ENCODE measurements at places on chromosomes 2 and 18. TPM values are rescaled to one million over a fixed set of nuclear protein-coding genes. Genes with fewer than 3 reads are reported as not detected.

DNA sequence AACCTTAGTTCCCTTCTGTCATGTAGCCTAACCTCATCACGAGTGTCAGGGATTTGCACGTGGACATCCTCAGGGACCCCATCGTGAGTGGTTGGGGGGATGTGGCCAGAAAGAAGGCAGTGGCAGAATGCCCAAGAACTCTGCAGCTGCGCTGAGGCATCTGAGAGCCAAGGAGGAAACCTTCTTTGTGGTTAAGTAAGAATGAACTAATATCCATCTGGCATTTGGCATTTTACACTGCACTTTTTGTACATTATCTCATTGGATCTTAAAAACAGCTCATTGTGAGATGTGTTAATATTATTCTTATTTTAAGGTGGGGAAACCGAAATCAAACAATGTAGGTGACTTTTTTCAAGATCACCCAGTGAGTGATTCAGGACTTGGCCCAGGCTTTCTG is 32.6 kb upstream of the APCDD1 start:
- DNase-seq = no peak

- no peak for DNase-seq
Observed at GRCh38 chr2:1282552-1282951, 130.7 kb upstream of the TPO start.

DNA sequence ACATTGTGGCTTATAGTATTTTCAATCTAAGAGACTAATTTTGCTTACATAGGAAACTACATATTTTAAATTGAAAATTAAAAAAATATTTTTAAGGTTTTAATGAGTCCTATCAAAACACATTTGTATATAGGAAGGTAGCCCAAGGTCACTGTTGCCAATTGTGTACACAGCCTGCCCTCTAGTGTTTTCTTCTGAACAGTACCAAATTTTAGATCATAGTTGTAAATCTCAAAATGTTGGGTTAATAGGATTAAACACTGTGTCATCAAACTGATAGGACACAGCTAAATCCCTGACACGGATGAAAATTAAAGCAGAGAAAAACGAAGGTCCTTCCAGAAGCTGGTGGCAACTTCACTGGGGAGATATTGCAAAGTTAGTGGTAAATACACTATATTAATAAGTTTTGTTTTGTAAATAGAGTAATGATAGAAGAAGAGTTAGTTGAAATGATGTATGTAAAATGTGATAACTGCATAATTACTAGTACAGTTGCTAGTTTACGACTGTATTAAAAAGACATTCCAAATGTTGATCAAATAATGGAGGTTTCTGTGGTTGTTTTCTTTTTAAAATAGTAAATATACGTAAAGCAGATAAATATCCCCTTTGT is 19.7 kb downstream of the CLUL1 start:
- DNase-seq = peak; percentile 64

DNA sequence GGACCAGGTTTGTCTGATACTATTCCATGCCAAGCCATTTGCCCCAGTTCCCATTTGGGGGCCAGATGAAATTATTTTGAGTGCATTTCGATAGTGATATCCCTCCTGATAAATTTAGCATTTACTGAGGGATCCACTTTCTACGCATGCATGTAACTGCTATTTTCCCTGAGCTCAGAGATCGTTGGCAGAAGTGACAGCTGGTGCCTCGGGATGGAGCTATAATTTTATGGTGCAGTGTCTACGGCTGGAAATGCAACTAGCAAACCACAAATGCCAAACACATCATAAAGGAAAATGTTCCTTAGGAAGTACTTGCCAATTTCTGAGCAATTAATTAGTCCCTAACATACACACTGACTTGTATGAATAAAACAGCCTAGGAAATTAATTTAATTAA is 254.8 kb downstream of the SLC8A1 start:
- DNase-seq = no peak

DNA sequence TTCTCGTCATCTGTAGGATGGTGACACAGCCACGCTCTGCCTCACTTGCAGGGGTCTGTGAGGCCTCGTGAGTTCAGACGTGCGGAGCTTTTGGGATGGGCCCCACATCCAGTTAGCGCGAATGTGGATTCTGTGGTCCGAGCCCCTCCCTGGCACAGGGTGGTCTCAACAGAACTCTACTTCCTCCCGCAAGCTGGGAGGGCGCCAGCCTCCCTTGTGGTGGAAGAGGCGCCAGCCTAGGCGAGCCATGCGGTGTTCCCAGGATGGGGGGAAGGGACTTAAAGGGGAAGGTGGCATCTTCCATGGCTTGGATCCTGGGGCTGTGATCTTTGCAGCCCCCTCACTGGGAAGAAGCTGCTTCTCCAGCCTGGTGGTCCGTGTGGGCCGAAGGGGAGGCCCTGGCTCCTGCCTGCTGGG is 1.4 kb downstream of the SNORC start:
- DNase-seq = no peak

DNA sequence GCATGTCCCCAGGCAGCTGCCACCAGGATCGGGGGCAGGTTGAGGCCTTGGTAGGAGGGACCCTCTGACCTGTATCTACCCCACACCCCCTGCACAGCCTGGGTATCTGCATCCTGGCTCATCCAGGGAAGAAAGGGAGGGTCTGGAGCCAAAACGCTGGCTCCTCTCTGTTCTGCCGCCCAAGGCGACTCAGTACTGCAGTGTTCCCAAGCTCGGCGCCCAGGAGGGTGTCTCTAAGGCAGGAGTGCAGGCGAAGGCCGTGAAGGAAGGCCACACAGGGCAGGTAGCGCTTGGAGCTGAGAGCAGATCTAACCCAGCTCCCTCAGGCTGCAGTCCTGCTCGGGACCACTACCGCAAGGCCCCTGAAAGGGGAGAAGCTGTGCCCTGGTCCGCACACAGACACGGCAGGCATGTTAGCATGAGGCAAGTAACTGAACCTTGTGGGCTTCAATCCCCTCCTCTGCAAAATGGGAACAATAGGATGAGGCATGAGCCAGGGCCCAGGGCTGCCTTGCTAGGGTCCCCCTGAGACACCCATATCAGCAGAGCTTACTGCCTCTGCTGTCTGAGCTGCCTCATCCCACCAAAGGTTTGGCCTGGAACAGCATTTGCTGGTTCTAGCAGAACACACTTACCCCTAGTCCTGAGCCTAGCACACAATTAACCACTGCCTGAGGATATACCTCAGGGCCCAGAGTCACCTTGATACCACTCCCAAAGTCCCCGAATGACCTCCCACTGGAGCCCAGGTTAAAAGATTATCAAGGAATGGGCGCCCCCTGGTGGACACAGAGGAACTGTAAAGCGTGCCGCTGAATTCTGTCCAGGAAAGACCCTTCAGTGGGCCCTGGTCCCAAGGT is 6.5 kb downstream of the PTMA start:
- DNase-seq = peak; percentile 60

- no peak for DNase-seq
Observed at GRCh38 chr2:46748121-46748520, 167.5 kb downstream of the MCFD2 start.

DNA sequence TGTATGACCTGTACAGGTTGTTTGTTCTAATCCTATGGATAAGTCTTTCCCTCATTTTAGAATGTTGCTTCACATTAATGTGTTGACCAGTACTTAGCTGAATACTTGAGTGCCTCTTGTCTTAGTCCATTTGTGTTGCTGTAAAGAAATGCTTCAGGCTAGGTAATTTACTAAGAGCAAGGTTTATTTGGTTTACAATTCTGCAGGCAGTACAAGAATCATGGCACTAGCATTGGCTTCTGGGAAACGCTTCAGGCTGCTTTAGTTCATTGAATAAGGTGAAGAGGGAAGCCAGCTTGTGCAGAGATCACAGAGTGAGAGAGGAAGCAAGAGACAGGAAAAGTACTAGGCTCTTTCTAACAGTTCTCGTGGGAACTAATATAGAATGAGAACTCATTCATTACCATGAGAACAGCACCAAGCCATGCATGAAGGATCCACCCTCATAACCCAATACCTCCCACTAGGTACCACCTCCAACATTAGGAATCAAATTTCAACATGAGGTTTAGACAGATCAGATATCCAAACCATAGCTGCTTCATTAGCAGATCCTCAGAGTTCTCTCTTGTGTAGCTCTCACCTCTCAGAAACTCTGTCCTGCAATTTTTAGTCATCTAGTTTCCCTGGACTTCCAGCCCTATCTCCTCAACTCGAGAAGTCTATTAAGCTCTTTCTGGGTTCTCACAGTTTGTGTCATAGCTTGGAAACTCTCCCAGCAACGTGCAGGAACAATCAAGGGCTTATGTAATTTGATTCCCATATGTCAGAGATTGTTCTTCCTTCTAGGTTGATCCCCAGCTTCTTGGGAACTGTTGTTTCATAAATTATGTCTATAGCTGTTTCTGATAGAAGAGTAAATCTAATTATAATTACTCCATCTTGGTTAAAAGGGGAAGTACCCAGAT is 2082.3 kb upstream of the CELF4 start:
- peak; percentile 72 for DNase-seq

DNA sequence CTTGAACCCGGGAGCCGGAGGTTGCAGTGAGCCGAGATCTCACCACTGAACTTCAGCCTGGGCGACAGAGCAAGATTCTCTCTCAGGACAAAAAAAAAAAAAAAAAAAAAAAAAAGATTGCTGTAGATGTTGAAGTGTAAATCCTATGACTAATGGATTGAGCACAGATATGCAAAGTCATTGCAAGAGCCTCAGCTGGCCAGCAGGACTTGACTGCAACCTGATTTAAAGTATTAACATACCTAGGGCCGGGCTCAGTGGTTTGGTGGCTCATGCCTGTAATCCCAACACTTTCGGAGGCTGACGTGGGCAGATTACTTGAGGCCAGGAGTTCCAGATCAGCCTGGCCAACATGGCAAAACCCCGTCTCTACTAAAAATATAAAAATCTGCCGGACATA is 103.4 kb upstream of the MSH2 start:
- DNase-seq = no peak

Gene SP5
- total RNA-seq = not detected

Gene CRYGC
- total RNA-seq = not detected

Gene OSR1
- total RNA-seq = not detected

Gene CWC22
- total RNA-seq = 13.5 TPM

Gene MARS2
- 5.3 TPM for total RNA-seq

Data from endothelial cell of umbilical vein (primary cell).